Ecto neural progenitor cell (in vitro differentiated cells): ENCODE measurements at places on chromosomes 11 and 22.

- DNase-seq: no peak
Observed at GRCh38 chr11:132728026-132728425, 804.3 kb downstream of the OPCML start.

GRCh38 chr22:38952281-38952993 is 5.0 kb upstream of the APOBEC3A start:
- DNase-seq: no peak

DNA sequence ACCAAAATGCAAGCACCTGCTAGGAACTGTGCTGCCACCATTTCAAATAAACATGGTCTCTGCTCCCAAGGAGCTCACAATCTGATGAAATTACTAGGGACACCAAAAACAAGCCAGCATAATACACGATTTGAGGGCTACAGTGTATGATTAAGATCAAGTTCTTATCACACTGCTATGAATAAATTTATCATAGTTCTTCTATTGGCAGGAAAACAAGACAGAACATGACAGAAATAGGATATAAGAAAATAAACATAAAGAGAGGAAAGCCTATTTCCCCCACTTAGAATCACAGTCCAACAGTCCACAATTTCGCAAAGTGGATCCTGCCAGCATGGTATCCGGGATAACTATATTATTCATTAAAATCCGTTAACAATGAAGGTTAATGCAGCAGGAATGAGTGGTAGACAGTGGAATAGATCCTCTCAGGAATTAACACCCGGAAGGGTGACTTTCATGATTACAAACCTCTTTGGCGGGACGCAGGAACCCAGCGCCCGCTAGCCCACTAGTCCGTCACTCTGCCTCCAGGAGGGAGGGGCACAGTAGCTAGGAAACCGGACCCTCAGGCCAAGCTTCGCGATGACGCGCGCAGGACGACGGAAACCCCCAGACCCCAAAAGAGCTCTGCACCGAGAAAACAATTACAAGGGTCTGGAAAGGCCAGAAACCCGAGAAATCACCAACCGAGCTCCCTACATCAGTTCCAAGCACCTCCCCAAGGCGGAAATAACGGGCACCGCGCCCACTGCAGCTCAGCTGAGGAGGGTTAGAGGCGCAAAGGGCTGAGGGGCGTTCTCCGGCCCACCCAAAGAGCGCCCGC is 607 bp downstream of the CCDC82 start:
- no peak for DNase-seq

DNA sequence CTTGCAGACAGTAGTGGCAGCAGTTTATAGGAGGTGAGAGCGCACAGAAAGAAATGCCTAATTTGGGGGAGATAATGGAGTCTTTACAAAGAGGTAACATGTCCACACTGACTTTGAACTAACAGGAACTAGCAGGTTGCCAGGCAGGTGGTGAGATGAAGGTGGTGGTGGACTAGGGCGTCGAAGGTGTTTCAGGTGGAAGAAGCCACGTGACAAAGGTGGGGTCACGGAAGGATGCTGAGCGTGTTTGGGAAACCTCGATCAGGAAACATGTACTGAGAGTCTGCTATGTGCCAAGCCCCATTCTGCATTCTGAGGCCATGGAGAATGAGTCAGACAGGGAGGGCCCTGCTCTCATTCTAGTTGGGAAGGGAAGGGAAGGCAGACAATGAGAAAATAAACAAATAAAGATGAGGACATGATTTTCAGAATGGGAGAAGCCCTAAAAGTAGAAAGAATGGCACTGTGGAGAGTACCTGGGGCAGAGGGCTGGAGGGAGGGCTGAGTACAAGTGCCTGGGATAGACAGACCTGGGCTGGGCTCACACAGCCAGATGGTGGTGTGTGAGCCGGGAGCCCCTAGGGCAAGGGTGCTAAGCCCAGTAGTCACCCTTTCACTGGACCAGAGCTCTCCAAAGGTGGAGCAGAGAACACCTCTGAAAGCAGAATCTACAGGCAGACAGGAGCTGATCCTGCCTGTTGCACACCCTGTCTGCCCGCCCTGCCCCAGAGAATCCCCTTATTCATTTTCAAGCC is 16.2 kb upstream of the NNMT start:
- peak; percentile 16 for DNase-seq

- DNase-seq: no peak
Observed at GRCh38 chr22:27045103-27045947, 387.9 kb downstream of the MIAT start.

DNA sequence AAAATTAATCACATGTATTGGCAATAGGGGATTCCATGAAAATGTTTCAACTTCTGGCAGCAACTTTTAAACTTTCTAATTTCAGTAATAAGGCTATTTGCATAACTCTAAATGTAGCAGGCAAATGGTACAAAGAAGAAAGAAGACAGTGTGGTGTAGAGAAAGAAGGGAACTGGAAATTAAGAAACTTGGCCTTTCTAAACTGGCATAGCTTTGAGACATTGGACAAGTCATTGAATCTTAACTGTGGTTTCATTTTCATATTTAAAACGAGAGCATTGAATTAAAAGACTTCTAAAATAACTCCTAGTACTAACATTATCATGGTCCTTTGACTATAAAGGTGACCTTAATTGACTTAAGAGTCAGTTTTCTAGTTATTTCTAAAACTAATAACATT is 125.0 kb downstream of the UVRAG start:
- no peak for DNase-seq

- peak; percentile 58 for DNase-seq
Observed at GRCh38 chr22:50600538-50600937, at the start of gene MAPK8IP2. Gene MAPK8IP2, plus strand, starts transcription at chr22:50600793. Its CDS starts 26 bp downstream, at chr22:50600819.

- no peak for DNase-seq
Observed at GRCh38 chr11:125720781-125721180, 25.3 kb upstream of the PATE1 start.

GRCh38 chr11:121554552-121554951 is 101.8 kb upstream of the SORL1-AS1 start:
- DNase-seq: no peak

DNA sequence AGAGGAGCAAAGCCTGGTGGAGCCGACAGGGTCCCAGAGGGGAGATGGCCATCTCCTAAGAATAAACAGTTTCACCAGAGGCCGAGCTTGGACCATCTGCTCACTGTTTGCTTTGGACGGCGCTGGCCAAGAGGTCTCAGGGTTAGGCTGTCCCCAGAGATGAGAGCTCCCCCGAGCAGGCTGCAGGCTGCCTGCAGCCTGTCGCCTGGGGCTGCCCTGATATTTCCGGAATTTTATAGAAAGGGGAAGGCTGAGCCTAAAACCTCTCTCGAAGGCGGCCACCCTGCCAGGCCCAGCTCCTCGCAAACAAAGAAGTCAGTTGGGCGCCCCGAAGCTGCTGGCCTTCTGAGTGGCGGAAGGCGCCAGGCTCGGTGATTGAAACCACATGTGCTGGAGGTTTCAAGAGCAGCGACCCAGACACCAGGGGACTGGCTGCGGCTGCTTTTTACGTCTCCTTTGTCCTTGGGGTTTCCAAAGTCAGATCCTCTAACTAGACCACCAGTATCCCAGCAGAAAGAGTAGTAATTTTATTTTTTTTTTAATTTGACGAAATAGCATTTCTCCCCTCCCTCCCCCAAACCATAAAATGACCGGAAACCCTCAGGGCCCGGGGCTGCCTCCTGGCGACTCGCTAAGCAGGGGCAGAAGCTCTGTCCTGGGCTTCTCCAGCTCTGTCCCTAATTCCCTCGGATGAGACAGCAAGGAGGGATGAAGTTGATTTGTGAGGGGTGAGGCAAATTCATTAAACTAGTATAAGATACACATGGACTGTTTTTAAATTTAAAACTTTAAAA is 57.4 kb downstream of the CLMP start:
- DNase-seq: peak; percentile 81

DNA sequence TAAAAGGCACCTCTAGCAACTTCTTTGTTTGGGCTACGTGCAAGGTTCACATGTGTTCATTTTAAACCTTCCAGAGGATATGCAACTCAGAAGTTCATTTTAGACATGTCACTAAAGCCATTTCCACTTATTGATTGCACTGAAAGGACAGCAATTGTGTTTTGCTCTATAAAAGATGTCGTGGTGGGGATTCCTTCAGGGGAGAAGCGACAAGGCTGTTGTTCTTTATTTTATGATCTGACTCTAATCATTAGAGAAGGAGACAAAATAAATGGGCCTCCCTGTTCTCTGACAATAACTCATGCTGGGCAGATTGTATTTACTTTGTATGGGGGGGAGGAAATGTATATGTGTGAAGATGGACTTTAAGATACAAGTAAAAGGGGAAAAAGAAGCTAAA is 370.1 kb upstream of the ARHGAP42 start:
- no peak for DNase-seq

- DNase-seq: no peak
Observed at GRCh38 chr22:31566484-31566883, 70.1 kb downstream of the SFI1 start.

DNA sequence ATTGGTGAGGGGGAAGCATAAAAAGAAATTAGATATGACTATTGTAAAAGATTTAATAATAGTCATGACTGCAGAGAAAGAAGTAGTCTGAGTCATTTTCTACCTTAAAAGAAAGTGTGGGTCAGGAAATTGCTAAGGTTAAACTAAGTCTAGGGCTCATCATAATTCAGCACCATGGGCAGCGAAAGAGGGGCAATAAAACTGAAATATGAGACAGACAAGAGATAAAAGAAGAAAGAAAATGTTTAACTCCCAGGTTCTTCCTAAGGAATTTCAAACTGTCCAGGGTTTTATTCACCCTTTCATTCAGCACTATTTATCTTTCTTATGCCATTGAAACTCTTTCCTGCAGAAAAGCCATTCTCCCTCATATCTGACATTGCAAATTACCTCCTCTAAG is 114.4 kb upstream of the API5 start:
- no peak for DNase-seq

- DNase-seq: no peak
Observed at GRCh38 chr22:41491374-41492100, 22.6 kb downstream of the ACO2 start.

GRCh38 chr22:30398685-30399680 is 2.2 kb downstream of the SEC14L2 start:
- no peak for DNase-seq

GRCh38 chr11:71119656-71120269 is 132.6 kb downstream of the SHANK2 start:
- no peak for DNase-seq

- no peak for DNase-seq
Observed at GRCh38 chr11:40393511-40393910, 1065.9 kb downstream of the LRRC4C start.

DNA sequence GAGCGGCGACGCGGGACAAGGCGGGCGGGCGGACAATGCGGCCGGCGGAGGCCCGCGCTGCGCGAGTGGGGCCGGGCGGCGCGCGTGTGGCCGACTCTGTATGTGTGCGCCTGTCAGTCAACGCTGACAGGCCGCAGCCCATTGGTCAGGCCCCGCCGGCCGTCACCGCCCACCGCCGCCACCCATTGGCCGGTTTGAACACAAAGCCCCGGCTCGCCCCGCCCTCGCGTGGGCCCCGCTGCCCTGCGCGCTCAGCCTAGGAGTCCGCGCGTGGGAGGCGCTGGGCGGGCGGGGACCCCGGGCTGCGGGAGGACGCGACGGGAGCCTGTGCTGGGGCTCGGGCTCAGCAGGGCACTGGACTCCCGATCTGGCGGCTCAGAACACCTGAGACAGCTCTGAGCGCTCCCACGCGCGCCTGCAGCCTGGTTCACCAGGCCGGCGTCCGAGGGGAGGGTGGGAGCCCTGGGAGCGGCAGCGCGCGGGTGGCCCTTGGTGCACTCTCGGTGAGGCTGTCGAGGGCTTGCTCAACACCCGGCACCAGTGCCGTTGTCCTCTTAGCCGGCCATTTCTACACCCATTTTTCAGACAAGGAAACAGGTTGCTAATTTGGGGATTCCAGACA is at the start of gene SUN2:
TSS of gene SUN2 (minus strand) at position 88 of the 622 bp plus-strand sequence. CDS start 3,370 bp downstream, outside the sequence.
- DNase-seq: peak; percentile 92

GRCh38 chr22:19361501-19362103 is 69.9 kb downstream of the HIRA start:
- no peak for DNase-seq

- no peak for DNase-seq
Observed at GRCh38 chr11:4695442-4695841, 2.2 kb downstream of the OR51E2 start.

DNA sequence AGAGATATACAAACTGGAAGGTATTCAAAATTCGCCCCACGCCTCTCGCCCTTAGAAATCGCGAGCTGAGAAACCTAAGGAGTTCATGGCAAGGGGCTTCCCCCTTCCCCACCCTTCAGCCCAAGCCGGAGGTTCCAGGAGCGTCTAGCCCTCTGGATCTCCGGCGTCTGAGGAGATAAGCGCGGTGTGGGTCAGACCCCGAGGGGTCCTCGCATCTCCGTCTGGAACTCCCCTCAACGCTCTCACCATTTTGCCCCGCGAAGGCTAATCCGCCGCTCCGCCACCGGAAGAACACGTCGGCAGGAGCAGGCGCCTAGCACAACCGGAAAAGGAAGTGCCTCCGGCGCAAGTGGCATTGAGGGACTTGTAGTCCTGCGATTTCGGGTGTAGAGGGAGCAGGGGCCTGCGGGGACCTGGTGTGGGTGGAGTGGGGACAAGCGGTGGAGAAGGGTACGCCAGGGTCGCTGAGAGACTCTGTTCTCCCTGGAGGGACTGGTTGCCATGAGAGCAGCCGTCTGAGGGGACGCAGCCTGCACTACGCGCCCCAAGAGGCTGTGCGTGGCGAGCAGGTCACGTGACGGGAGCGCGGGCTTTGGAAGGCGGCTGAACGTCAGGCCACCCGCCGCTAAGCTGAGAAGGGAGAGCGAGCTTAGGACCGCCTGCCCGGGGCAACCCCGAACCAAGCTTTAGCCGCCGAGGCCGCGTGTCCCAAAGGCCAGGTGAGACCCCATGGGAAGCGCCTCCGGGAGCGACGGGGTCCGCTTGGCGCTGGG is at the start of the genes FEN1 and TMEM258:
TSS of gene FEN1 (plus strand) at position 602 of the 773 bp plus-strand sequence. CDS start 2,451 bp downstream, outside the sequence.
TSS of gene TMEM258 (minus strand) at position 290 of the 773 bp plus-strand sequence. CDS start at position 249, 41 bp downstream.
- DNase-seq: peak; percentile 96

DNA sequence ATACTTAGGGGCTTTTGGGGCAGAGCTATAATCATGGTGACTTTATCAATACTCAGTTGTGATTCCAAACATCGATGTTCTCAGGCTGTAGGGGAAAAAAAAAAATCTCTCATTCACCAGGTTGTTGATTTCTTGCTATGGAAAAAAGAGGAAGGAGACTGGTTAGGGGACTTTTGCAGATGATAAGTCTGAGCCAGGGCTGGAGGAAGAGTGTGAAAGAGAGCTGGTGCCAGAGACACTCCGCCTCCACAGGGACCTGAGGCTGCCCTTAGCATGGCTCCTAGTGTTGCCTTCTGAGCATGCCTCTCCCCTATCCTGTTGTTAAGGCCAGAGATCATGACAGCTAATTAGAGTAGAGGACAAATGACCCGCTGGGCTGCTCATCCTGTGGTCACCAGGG is 16.9 kb downstream of the UPB1 start:
- no peak for DNase-seq
